ENCODE measurements at places on chromosomes 12 and 14.

DNA sequence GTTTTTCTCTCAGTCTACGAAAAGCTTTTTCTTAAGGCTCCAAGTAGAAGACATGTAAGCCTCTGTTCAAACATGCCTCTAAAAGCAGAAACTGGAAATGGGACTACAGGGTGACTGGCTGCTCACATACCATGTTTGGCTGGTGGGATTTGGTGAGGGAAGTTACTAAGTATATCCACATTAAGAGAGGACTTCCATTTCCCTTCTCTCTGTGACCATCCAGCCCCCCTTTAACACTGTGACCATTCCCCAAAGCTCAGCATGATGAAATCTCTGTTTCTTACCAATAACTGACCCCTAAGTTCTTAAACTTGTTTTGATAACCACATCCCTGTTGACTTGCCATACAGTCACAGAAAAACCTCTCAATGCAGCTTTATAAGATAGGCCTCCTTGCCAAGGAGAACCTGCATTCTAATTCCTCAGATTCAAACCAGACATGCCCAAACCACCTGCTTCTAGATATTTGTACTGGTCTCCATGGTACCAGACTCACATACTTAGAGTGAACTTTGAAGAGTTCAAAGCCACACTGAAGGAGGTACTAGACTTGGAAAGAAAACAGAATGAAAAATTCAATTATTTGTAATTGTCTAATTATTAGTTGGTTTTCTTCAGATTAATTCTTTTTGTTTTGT lies 102.2 kb downstream of the VEZT start:
- DNase-seq, result no peak

GRCh38 chr14:76307786-76308780 lies 67.9 kb upstream of the ESRRB start:
- DNase-seq, result no peak

DNA sequence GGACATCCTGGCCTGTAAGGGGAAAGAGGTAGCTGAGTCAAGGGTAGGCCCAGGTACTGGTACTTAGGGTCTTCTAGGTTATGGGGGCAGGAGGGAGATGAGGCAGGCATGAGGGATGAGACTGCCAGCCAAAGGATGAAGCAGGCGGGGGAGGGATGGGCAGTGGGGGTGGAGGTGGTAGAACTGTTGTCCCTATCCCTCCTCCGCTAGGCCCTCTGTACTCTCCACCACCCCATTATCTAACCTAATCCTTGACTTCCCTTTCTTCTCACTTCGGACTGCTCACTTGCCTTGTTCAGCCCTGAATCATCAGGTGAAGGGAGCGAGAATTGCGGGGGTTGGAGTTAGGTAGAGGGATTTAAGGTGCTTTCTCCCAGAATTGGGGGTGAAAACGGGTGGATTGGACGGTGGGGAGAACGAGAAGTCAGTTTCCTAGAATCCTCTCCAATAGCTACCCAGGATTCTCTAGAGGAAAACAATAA lies 562 bp downstream of the PAN2 start:
- DNase-seq, result no peak

GRCh38 chr12:82120901-82121300 lies 237.3 kb downstream of the CCDC59 start:
- no peak for DNase-seq

- no peak for DNase-seq
Observed at GRCh38 chr12:132523576-132524331, 33.8 kb downstream of the FBRSL1 start.

- DNase-seq, result no peak
Observed at GRCh38 chr14:64758691-64759554, 54.7 kb downstream of the PLEKHG3 start.
